Kasumi-1 (cell line): ENCODE measurements at places on chromosomes 2 and 18.

- peak; percentile 11 for DNase-seq
Observed at GRCh38 chr2:233354971-233355574, 779 bp downstream of the DGKD start.

- no peak for DNase-seq
Observed at GRCh38 chr2:110659248-110659647, 18.6 kb downstream of the BUB1 start.

DNA sequence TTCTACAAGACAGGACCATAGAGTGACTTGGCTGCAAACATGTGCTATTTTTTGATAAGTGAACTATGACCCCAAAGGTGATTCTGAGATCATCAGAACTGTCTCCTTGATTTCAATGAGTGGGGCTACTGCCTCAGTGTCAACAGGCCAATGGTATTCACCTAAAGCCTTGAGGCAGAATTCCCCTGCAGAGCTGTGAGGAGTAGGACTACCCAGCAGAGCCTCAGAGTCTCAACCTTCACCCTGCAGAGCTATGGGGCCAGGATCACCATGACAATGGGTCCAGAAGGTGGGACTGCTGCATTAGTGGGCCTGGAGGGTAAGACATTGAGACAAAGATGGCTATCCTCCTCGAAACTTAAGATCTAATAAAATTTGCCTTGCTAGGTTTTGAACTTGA lies 1668.2 kb upstream of the SLC39A10 start:
- no peak for DNase-seq

DNA sequence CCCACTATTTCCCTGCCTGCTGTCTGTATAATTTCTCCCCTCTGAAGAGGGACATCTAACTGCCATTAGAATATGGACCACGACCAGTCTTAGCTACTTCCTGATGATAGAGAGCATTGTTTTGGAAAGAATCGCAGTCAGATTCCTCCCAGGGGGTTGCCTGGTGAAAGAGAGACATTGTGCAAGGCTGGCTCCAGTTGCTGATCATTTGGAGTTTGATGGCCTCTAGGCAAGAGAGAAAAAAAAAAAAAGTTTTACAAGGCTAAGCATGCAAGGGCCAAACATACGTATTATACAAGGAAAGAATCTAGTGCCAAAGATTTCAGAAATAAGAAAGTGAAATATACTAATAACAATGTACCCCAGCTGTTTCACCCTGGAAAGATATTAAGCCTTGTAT lies 182.2 kb downstream of the CMPK2 start:
- DNase-seq = no peak

- no peak for DNase-seq
Observed at GRCh38 chr18:30967701-30968100, 74.8 kb downstream of the DSC3 start.

DNA sequence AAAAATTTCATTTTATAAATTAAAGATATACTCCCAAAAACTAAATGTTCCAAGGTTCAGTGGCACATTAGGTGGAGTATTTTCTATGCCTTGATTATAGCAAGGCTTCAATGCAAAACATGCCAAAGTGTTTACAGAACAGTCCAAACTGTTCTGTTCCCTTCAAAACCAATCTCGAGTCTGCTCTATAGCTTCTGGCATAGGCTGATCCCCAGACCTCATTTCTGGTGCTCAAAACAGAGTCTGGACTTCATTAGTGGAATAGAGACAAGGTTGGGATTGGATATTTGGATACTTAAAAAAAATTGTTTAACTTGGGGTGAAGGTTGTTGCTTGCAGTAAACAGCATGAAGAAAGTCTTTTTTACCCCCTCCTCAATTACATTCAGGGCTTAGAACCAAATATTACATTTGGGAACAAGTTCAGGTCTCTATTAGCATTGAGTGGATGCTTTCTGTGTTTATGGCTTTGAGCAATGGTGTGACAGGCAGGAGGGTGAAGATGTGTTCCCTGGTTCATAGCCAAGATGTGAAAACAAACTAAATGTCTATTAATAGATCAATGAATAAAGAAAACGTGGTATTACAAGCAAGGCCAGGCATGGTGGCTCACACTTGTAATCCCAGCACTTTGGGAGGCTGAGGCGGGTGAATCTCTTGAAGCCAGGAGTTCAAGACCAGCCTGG lies 208.1 kb upstream of the RND3 start:
- no peak for DNase-seq

DNA sequence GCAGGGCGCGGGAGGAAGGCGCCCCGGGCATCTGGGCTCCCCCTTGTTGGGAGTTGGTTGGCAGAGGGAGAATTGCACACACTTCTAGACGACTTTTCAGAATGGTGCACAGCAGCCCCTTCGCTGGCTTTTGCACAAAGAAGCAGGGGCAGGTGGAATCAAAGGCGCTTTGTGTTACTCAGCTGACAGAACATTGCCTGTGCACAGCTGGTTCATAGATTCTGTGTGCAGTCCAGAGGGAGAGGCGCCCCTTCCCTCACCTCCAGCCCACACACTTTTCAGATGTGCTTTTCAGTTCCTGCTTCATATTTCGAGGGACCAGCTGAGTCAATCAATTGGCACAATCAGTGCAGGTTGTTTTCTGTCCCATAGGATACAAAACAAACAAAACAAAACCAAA lies 348.4 kb upstream of the RAB12 start:
- no peak for DNase-seq

GRCh38 chr2:223976635-223977226 lies 19.5 kb downstream of the MRPL44 start:
- DNase-seq = no peak

DNA sequence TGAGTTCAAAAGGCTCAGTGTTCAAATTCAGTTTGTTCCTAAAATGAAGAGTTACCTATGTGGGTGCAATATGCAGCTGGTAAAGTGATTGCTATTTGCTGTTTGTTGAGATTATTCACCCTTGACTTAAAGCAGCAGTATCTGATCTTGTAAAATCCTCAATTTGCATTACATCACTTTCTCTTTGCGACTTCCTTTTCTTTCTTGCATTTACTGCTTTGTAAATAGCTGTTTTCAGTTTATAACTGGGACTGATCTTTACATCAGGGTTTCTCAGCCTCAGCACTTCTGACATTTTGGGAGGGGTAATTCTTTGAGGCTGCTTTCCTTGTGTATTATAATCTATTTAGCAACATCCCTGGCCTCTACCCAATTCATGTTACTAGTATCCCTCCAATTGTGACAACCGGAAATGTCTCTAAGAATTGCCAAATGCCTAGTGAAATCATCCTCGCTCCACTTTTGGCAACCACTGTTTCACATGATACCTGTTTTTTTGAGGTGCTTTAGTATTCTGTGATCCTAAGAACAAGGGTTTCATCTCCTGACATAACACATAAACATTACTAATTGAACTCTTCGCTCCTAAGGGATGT lies 12.1 kb upstream of the ERCC3 start:
- no peak for DNase-seq

- no peak for DNase-seq
Observed at GRCh38 chr2:191866195-191866594, 19.3 kb upstream of the CAVIN2 start.

- DNase-seq = no peak
Observed at GRCh38 chr2:109380502-109381326, 233.1 kb downstream of the SEPTIN10 start.

GRCh38 chr2:30288561-30288960 lies 57.2 kb downstream of the LBH start:
- no peak for DNase-seq

DNA sequence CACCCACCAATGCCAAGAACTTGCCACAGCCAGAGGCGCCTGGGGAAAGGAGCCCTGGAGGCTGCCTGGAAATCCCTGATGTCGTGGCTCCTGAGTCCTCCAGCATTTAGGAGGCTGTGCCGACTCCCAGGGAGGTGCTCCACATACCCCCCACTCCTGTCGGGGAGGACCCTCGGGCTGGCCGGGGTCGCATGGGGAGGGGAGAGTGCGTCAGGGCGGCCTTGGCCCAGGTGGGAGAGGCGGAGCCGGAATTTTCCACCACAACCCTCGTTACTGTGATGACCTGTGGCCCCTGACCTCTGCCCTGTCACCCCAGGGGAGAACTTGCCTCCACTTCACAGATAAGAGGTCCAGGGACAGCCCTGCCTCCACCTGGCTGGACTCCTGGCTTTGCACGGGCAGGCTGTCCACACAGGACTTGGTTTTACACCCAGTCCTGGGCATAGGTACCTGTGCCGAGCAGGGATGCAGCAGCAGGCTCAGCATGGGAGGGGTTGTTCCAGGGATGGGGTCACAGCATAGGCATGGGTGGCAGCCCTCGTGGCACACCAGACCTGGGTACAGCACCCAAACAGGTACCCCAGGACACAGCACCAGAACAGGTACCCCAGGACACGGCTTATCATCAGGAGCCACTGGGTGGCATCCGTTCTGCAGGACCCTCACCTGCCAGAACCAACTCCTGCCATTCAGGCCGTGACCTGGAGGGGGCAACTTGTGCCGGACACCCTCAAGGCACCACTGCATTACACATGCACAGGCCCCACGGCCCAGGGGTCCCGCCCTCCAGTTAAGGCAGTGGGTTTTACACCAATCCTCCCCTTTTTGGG lies 12.3 kb upstream of the AGXT start:
- no peak for DNase-seq

GRCh38 chr2:231315896-231316295 lies 79.6 kb upstream of the B3GNT7 start:
- no peak for DNase-seq

GRCh38 chr2:43224571-43225092 lies 1.8 kb downstream of the ZFP36L2 start:
- no peak for DNase-seq

- no peak for DNase-seq
Observed at GRCh38 chr2:231542136-231542535, 11.9 kb upstream of the NMUR1 start.

DNA sequence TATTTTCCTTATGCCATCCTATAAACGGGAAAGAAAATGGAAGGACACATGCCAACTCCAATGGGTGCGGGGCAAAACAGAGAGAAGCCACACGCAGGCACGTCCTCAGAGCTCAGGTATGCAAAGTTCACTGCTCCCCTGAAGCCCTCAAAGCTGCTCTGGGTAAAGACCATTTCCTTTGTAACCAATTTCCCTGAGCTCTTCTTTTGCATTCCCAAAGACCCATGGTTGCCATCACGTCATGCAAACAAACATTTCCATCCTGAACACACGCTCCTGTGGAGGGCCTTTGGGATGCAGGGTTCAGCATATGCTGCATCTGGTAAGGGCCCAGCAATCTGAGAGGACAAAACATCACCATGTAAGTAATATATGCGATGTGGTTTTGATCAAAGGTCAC lies 69.4 kb downstream of the EMILIN2 start:
- DNase-seq = no peak

- DNase-seq = no peak
Observed at GRCh38 chr2:190838492-190838910, 42.1 kb upstream of the GLS start.

- no peak for DNase-seq
Observed at GRCh38 chr2:171878481-171878993, 15.5 kb downstream of the SLC25A12 start.

DNA sequence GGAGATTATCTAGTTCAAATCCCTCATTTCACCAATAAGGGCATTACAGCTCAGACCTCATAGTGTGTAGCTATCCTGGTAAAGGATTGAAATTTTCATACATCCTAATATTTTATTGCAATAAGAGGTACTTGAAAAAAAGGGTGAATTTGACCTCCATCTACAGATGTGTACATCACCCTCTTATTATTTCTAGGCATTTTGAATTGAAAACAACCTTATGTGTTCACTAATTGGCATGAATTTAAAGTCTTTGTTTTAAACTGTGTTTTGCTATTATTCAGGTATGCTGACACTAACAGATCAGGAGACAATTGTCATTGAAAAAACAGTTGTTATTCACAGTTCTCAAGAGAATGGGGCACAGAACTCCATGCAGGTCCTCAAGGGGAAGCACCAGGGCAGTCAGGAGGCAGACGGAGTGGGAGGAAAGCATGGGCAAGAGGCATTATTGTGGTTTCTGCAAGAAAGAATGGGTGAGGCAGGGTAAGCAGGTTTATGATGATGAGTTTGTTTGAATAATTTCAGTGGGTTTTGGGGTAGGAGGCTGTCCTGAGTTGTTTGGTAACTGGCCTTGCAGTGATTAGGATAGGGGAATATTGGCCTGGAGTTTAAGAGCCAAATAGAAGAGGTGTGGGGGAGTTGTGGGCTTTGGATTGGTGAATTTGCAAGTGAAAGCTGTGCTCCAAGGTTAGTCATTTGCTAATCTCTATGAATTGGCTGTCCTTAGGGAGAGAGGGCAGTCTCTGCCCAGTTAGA lies 194.6 kb downstream of the GPD2 start:
- DNase-seq = no peak

DNA sequence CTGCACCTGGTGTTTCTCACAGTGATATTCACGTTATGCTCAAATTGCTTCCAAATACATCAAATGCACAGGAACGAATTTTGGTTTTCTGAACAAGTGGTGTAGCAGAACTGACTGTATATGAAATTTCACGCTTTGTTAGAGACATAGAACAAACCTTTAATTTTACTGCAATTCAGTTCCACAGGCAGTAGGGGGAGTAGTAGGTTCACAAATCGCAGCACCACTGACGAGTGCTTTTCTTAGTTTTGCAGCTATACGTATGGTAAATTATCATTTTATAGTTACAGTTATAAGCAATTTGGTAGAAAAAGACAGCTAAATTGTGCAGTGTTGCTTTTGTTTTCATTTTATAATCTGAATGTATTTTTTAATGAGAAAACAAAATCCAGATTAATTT lies 113.3 kb downstream of the KIAA1328 start:
- peak; percentile 75 for DNase-seq

DNA sequence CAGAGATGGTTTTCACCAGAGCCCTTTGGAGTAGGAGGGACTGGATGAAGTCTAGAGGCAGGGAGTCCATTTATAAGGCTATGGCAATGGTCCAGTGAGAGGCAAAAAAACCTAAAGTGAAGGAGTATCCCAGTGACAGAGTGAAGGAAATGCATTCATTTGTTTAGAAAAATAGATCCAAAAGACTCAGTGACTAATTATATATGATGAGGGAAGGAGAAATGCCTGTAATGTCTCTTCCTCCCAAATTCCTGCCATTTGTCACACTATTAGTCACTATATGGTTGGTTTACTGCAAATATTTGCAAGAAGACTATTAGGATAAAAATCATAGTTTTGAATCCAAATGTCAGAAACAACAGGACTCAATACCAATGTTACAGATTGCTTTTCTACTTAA lies 104.2 kb downstream of the ZNF521 start:
- DNase-seq = no peak

- no peak for DNase-seq
Observed at GRCh38 chr2:9690716-9691498, 60.1 kb upstream of the YWHAQ start.

- DNase-seq = no peak
Observed at GRCh38 chr2:189498205-189498604, 56.9 kb downstream of the WDR75 start.

DNA sequence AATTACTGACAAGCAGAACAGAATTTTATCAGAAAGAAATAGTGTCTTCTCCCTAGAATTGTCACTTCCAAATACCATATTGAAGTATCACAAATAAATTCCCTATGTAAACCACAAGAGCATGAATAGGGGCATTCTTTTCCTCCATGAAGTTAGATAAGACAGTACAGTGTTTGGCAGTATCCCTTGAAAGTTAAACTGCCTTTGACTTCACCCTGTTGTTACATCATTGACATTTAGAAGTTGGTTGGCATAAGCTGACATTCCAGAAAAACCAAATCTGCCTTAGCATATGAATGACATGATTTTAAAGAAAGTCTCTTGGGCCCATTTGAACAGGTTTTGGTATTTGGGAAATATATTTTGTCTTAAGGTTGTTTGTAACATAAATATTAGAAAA lies 50.2 kb upstream of the OSR1 start:
- no peak for DNase-seq

- no peak for DNase-seq
Observed at GRCh38 chr2:160940699-160941098, 219.5 kb upstream of the TANK start.

GRCh38 chr2:230060672-230061293 lies 7.9 kb downstream of the SLC16A14 start:
- no peak for DNase-seq
